ENCODE measurements at places on chromosomes 5 and 9.

DNA sequence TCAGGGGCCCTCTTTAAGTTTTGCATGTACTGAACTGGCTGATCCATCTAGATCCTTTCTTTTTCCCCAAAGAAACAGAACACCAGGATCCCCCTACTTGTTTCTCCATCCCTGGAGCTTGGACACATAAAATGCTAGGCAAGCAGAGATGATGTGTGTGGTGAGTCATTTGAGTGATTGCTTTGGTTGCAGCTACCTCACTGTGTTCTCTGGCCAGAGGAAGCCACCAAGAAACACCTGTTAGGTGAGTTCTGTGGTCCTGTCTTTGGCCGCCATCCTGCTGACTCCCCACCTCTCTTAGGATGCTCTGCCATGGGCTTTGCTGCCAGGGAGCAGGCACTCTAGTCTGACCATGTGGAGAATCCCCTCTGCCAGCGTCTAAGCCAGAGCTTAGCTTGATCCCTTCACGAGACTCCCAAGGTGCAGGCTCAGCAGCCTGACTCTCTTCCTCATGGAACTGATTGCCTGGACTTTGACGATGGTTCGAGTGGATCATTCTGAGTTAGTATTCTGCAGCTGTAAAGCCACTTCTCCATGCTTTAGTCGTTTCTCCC lies 27.3 kb upstream of the DENND1A start:
- no peak for DNase-seq

DNA sequence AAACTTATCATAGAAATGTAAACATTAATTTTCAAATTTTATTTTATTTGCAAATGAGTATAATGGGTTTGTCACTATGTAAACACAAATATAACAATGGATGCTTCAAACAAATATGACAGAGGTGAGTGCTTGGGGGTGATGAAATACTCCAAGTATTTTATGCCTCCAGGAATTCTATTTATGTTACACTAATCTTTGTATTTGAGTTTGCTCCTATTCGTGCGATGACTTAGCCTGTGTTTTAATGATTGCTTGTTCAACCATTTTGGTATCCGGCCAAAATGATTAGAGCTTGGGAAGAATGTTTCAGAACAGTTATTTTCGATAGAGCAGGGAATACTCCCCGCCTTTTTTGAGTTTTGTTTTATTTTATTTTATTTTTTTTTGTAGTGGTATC lies 5.0 kb downstream of the DMRT2 start:
- no peak for DNase-seq

DNA sequence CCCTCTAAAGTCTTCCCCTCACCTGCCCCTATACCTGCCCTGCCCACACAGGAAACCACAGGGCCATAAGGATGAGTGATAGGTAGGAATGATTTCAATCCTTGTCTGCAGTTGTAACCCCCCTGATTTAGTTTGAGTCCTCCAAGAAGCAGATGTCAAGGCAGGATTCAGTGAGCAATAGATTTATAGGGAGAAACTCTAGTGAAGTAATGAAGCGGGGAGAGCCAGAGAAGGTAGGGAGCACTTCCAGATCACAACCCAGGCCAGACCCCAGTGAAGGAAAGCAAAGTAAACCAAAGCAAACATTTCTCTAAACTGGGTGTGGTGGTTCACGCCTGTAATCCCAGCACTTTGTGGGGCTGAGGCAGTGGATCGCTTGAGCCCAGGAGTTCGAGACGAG lies 22.4 kb downstream of the ENC1 start:
- DNase-seq: no peak

DNA sequence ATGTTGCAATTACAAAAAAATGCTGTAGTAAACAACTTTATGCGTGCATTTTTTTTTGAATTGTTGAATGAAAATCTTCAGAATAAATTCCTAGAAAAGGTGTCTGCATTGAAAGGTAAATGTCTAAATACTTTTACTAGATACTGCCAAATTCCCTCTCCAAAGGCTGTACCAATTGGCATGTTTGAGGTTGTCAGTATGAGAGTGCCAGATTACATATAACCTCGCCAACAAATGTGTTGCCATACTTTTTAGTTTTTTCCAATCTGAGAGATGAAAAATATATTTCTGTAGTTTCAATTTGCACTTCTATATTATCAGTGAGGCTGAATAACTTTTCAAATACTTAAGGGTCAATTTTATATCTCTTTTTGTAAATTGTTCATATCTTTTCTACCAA lies 261.5 kb upstream of the TARS1 start:
- DNase-seq: no peak
